Upper lobe of left lung (tissue), 6 donors: ENCODE measurements at places on chromosomes 11 and 22. TPM values are rescaled to one million over a fixed set of nuclear protein-coding genes. Genes with fewer than 3 reads are reported as not detected.
A peak's percentile ranks its signal among the peaks of the same experiment; 100 is the strongest.

DNA sequence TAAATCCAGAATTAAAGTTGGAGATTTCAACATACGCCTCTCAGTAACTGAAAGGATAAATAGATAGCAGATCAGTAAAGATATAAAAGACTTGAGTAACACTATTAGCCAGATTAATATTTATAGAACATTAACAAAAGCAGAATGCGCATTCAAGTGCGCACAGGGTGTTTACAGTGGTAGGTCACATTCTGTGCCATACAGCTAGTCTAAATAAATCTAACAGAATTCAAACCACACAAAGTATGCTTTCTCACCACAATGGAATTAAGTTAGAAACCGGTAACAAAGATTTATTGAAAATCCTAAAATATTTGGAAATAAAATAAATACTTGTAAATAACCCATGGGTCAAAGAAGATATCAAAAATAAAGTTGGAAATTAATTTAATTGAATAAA, 341.0 kb downstream of the DYNC2H1 start:
- no peak for DNase-seq

DNA sequence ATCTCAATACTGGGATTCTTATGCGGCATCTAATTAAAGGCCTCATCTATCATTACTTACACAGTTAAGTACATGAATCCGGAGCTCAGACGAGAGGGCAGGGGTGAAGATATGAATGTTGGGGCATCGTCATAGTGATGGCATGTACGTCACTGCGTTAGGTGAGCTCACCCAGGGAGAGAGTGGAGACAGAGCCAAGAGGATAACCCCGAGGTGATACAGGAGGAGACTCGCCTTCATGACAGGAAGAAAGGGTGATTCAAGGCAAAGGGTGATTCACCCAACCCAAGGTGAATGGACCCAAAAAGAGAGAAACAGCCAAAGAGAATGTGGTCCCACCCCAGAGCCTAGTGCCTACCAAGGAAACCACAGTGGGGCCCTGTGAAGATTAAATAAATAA, 132.9 kb upstream of the BLID start:
- no peak for DNase-seq

DNA sequence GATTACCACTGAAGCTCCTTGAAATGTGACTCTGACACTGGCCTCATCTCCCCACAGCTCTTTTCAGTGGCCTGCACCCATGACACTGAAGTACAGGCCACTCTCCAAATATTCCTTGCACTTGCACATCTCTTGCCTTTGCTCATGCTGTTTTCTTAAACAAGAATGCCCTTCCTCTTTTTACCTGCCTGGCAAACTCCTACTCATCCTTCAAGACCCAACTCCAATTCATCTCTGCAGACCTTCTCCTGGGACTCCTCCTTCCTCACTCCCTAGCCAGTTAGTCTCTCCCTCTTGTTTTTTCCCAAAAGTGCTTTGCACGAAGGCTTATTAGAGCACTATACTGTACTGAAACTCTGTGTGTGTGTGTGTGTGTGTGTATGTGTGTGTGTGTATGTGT, 2.6 kb downstream of the KCNE3 start:
- no peak for DNase-seq

DNA sequence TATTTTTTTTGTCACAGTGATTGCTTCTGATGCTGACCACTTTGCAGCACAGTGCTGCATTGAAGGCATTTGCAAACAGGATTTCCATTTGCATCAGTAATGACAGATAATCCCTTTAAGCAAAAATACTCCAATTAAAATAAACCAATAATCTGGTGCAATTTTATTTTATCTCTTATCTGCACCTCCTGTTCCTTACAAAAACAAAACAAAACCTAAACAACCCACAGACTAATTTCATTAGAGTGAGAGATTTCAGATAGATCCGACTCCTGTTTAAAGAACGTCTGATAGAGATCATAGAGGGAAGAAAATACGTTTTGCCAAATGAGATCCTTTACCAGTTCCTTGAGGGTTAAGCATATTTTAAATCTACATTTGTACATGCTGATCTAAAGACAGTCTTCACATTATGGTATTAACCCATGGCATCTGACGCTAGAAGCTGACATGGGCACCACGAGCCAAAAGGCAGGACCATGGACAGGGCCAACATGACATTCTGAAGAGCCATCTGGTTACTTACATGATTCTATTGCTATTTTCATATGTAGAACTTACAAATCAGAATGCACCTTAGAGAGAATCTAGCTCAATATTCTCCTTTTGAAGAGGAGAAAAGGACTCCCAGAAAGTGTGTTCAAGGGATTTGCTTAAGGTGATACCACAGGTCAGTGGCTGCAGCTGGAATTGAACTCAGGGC, 286.2 kb upstream of the NARS2 start:
- DNase-seq = no peak

DNA sequence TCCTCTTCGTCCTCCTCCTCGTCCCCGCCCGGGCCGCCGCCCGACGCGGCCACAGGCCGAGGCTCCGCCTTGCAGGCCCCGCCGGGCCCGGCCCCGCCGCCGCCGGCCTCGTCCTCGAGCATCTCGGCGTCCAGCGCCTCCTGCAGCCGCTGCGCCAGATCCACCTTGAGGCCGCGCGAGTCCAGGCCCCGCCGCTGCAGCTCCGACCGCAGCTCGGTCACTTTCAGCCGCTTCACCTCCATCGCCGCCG, 417 bp downstream of the HNRNPUL2 start:
- DNase-seq = no peak

GRCh38 chr22:38733724-38734381, 21.9 kb downstream of the SUN2 start:
- DNase-seq = peak; percentile 57

SYNGR1 gene
- 5.8 TPM for total RNA-seq

B4GAT1 gene
- total RNA-seq = 48.9 TPM

OR4A16 gene
- not detected for total RNA-seq
